ENCODE measurements at places on chromosomes 11 and 22. TPM values are rescaled to one million over a fixed set of nuclear protein-coding genes. Genes with fewer than 3 reads are reported as not detected.

Gene KCNK7
- total RNA-seq: 3.0 TPM

DNA sequence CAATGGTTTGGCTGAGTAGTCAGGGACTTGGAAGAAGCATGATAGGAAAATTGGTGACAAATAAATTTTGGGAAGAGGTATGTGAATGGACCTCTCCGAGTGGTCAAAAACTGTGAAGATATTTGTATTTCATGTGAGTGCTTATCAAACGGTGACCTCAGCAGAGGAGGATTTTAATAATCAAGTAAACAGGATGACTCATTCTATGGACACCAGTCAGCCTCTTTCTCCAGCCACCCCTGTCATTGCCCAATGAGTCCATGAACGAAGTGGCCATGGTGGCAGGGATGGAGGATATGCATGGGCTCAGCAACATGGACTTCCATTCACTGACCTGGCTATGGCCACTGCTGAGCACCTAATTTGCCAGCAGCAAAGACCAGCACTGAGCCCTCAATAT, 21.2 kb downstream of the MS4A4E start:
- H3K36me3 ChIP-seq: no peaks in the 10 kb centered on the region
- no peak overlapping the region for H3K4me3 ChIP-seq
- no peak for DNase-seq
- no peaks in the 10 kb centered on the region for H3K4me1 ChIP-seq
- no peak overlapping the region for H3K27ac ChIP-seq
- H3K27me3 ChIP-seq: no peaks in the 10 kb centered on the region

DNA sequence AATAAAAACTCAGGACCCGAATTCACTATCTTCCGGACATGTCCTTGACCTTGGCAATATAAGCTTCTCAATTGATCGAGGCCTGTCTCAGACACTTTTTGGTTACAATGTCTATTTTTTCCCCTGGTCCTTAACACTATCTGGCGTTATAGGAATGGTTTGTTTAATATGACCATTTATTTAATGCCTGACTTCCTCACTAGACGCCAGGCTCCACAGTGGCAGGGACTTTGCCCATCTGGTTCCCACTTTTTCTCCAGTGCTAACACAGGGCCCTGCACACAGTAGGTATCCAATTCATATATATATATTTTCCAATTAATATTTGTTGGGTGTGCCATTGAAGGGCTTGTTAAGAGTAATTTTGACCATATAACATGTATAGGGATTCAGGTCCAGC, 7.9 kb upstream of the CBX6 start:
- no peak for DNase-seq
- no peak overlapping the region for H3K4me3 ChIP-seq
- no peaks in the 10 kb centered on the region for H3K36me3 ChIP-seq
- H3K27me3 ChIP-seq: no peaks in the 10 kb centered on the region

Gene PIH1D2
- total RNA-seq: 0.36 TPM

GRCh38 chr11:17156283-17156682, 51.5 kb downstream of the PIK3C2A start:
- H3K36me3 ChIP-seq: no peaks in the 10 kb centered on the region
- H3K27ac ChIP-seq: no peak overlapping the region
- no peak overlapping the region for H3K4me3 ChIP-seq
- H3K4me1 ChIP-seq: no peaks in the 10 kb centered on the region
- DNase-seq: no peak

Gene KLHL35
- 1.7 TPM for total RNA-seq

- H3K36me3 ChIP-seq: no peaks in the 10 kb centered on the region
- peak overlapping the region; percentile 49 for H3K27ac ChIP-seq
- H3K4me3 ChIP-seq: peak overlapping the region; percentile 74
- peaks cover 3% of the 10 kb centered on the region for H3K27me3 ChIP-seq
- DNase-seq: peak; percentile 46
These were observed 3.9 kb downstream of the MYEOV start for GRCh38 chr11:69297787-69298266.

DNA sequence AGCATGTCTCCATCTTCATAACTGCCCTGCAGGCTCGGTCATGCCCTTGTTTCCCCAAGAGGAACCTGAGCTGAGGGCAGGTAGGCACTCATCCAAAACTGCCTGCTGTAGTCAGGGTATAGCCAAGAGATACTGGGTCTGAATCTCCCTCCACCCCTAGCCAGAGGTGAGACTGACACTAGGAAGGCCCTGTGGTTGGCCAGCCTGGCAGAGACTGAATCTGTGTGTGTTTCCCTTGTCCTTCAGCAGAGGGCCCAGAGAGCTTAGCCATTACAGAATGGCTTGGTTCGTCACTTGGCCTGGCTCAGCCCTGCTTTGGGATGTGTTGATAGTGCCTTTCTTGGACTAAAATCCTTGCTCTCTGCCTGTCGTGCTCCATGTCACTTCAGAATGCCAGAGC, 79.3 kb upstream of the SUSD2 start:
- H3K4me1 ChIP-seq: peaks cover 3% of the 10 kb centered on the region
- H3K4me3 ChIP-seq: no peak overlapping the region

- H3K27me3 ChIP-seq: no peaks in the 10 kb centered on the region
- H3K4me3 ChIP-seq: no peak overlapping the region
- DNase-seq: no peak
- H3K36me3 ChIP-seq: no peaks in the 10 kb centered on the region
- no peak overlapping the region for H3K27ac ChIP-seq
These were observed 6.4 kb downstream of the MMP12 start for GRCh38 chr11:102868339-102868738.

DNA sequence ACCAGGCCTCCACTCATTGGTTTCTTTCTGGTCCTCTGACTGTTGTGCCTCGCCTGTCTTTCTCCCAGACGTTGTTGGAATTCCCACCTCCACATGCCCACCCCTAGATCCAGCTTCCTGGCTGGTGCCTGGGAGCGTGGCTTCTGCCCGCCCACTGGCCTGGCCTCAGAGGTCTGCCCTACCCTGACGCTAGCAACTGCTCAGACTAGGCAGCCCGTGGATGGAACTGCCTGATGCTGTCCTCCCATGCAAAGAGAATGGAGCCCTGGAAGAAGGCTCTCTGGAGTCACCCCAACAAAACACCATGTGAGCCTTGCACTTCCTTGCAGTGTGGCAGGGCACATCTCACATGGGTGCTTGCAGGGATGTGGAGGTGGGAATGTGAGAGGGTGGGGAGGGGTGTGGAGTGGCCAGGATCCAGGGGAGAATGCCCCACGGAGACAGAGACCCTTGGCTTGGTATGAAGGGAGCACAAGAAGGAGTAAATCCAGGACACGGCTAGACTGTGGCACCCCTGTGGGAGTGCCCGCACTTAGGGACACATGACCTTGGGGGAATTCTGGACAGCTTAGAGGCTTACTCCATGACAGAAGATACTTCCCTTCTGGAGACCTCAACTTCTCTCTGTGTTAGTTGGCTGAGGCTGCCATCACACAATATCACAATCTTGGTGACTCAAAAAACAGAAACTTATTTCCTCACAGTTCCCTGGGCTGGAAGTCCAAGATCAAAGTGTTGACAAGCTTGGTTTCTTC, 22.5 kb upstream of the ADA2 start:
- H3K4me3 ChIP-seq: no peak overlapping the region
- no peak overlapping the region for H3K27ac ChIP-seq
- no peaks in the 10 kb centered on the region for H3K27me3 ChIP-seq
- DNase-seq: no peak
- peaks cover 8% of the 10 kb centered on the region for H3K4me1 ChIP-seq
- H3K36me3 ChIP-seq: no peaks in the 10 kb centered on the region

DNA sequence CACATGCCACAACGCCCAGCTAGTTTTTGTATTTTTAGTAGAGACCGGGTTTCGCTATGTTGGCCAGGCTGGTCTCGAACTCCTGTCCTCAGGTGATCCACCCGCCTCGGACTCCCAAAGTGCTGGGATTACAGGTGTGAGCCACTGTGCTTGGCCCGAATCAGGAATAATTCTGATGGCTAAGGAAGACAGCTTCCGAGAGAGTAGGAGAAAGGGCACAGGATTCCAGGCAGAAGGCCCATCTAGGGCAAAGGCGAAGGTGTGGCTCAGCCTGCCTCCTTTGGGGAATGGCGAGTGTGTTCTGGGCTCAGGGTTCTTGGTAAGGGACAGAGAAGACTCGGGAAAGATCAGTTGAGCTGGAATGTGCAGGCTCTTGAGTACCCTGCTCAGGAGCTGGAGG, 1.6 kb upstream of the SYCE3 start:
- DNase-seq: no peak

GRCh38 chr11:103596315-103596714, 440.1 kb upstream of the DDI1 start:
- no peak overlapping the region for H3K4me3 ChIP-seq
- no peak overlapping the region for H3K27ac ChIP-seq
- H3K36me3 ChIP-seq: no peaks in the 10 kb centered on the region

Gene TMEM191C
- 2.6 TPM for total RNA-seq

DNA sequence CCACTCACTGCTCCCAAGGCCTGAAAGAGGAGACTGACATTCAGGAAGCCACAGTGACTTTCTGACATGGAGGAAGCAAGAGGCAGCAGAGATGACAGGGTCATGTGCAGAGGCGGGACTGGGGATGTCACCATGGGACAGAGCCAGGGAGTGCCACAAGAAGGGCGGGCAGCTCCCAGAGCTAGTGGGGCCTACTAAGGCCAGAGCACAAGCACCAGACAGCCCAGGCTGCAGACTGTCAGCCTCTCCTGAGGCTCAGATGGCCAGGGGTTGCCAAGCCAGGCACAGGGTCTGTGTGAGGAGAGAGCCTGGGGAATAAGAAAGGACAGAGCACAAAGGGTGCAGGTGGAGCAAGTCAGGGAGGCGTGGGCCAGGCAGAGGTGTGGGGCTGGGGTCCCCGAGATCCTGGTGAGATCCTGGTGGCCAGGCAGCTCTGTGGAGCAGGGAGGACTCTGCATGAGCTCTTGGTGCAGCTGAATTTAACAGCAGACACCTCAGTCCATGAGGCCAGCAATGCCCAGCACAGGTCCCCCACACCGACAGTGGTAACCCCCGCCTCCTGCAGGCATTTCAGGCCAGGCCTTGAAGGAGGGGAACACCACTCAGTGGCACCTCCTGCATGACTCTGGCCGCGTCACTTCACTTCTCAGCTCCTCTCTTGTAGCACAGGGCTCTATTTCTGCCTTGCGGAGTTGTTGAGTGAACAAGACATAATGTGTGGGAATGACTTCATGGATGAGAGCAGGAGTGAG, 52.3 kb downstream of the SGSM3 start:
- peaks cover 100% of the 10 kb centered on the region for H3K36me3 ChIP-seq
- H3K27ac ChIP-seq: no peak overlapping the region
- no peak overlapping the region for H3K4me3 ChIP-seq
- no peak for DNase-seq
- no peaks in the 10 kb centered on the region for H3K27me3 ChIP-seq
- H3K4me1 ChIP-seq: peaks cover 24% of the 10 kb centered on the region

DNA sequence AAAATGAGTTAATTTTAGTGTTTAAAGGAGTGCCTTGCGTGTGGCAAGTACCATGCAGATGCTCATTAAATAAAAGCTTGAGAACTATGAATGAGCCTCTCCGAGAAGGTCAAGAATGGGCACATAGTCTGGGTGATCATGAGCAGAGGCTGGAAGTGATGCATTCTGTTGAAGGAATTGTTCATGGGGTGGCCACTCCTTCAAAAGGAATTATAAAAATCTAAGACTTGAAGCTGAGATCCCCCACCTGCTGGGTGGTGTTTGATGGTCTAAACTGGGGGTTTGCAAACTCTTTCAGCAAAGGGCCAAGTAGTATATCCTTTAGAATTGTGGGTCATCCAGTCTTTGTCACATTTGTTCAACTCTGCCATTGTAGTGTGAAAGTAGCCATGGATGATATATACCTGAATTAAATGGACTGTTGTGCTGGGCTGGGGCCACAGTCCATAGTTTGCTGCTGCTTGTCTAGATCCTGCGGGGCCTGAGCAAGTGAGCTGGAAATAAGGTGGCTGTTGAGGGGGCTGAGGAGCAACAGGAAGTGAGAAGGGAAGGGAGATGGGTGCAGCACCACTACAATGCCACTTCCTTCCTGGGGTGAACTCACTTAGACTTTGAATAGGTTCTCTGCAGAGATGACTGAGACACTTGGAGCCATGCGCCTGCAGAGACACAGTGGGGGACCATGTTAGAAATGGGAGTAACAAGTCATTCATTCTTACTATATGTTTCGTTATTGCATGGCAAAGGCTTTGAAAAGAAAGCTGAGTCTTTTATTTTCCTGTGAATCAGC, 179.0 kb downstream of the SNX19 start:
- no peak for DNase-seq
- no peaks in the 10 kb centered on the region for H3K27me3 ChIP-seq
- H3K4me1 ChIP-seq: peaks cover 8% of the 10 kb centered on the region
- no peaks in the 10 kb centered on the region for H3K36me3 ChIP-seq
- no peak overlapping the region for H3K4me3 ChIP-seq

DNA sequence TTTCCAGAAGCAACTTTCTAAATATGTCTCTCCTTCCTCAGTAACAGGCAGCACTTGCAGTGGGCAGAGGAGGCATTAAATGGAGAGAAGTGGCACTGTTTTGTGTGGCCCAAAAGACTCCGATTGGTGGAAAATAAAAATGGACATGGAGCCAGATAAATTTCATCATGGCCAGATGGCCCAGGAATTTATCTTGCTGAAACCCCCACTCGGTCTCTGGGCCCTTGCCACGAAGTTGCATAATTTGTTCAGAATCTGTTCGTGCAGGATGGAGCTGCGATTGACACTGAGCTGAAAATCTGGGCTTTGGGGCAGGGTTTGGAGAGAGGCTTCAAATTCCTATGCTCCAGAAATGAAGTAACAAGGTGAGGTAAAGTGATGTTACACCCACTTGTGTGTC, 65.5 kb downstream of the C11orf91 start:
- no peak overlapping the region for H3K4me3 ChIP-seq
- no peaks in the 10 kb centered on the region for H3K36me3 ChIP-seq
- no peak for DNase-seq
- no peak overlapping the region for H3K27ac ChIP-seq

GRCh38 chr11:65445604-65446445, 23.2 kb downstream of the NEAT1 start:
- peaks cover 29% of the 10 kb centered on the region for H3K36me3 ChIP-seq
- H3K27ac ChIP-seq: no peak overlapping the region
- peaks cover 26% of the 10 kb centered on the region for H3K4me1 ChIP-seq
- DNase-seq: no peak
- no peaks in the 10 kb centered on the region for H3K27me3 ChIP-seq

DNA sequence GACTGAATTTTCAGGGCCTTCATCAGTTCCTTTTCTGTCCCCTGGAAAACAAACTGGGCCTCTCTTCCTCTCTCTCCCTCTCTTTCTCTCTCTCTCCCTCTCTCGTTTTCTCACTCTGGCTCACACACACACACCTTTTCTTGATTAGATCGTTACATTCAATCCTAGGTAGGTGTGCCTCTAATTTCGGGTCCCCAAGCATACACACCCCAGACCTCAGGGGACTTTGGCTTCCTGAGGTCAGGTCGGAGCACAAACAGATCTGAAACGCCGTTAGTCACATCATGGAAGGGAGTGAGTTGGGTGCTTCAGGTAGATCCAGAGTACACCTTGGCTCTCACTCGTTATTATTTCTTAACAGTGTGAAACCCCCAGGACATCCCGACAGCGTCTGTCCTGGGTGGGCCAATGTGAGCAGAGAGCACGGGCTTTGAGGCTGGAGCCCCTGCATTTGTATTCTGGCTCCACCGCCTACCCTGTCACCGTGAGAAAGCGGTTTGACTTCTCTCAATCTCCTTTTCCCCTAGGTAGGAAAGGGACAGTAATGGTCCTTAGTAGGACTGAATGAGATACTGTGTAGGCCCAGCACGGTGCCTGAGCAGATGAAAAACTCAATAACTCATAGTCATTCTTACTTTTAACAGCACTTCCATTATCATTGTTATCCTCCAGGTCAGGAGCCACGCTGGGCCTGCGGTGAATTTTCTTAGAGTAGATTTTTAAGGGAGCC, 37.3 kb upstream of the POU2AF1 start:
- no peaks in the 10 kb centered on the region for H3K36me3 ChIP-seq
- peaks cover 42% of the 10 kb centered on the region for H3K4me1 ChIP-seq
- H3K4me3 ChIP-seq: no peak overlapping the region
- DNase-seq: no peak
- H3K27me3 ChIP-seq: no peaks in the 10 kb centered on the region
